ENCODE measurements at places on chromosomes 11 and 22.

- no peak for DNase-seq
Measured at GRCh38 chr11:65810046-65810868, 23.4 kb downstream of the OVOL1 start.

DNA sequence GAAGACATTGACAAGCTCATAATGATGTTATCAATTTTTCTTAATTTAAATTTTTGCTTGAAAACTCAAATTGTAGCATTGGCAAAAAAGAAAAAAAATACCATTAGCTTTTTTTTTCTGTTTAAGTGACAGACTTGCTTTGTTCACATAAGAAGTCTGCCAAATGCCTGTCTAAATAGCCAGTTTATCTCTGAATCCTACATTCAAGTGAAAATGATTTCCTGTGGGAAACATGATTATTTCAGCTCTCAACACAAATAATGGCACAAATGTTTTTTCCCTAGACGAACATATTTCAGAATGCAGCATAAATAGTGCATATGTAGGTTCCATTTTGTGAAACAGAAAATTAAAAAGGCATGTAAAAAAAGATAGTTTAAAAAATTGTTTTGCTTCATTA lies 23.5 kb downstream of the TYR start:
- DNase-seq: no peak

DNA sequence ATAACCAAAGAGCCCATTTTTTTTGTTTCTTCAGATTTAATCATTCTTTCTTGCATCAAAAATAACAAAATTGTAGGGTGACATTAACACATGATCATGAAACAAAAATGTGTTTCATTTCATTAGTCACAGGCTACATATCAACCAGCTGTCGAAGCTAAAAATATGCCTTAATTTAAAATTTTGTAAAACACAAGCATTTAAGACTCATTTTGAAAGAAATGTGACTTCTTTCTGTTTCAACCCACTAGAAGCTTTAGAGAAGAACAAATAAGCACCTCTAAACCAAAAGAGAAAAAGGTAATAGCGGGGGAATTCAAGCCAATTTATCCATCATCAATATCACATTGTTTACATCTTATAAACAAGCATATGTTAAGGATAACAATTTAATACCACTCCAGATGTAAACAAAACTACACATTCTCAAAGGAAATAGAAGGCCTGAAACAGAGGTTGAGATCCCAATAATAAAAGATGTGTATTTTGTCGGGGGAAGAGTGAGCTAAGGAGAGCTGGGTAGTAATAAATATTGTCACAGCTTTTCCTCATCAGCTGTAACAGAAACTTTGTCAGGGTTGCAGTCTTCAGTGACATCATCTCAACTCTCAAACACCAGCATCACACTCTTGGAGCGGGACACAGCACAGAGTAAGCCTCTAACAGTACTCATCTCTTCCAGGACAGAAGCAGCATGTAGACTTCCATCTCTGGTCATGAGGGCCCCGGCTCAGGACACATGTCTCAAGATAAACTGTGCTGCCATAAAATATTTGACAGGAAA lies 42.0 kb downstream of the ALG9 start:
- no peak for DNase-seq

GRCh38 chr11:10263929-10264328 lies 30.1 kb downstream of the SBF2 start:
- DNase-seq: peak; percentile 66

- DNase-seq: no peak
Measured at GRCh38 chr11:133919330-133920108, 37.2 kb downstream of the IGSF9B start.

GRCh38 chr22:37431801-37432707 lies 4.8 kb upstream of the ELFN2 start:
- DNase-seq: peak; percentile 96

- no peak for DNase-seq
Measured at GRCh38 chr22:50568626-50569025, 5.9 kb upstream of the SYCE3 start.

DNA sequence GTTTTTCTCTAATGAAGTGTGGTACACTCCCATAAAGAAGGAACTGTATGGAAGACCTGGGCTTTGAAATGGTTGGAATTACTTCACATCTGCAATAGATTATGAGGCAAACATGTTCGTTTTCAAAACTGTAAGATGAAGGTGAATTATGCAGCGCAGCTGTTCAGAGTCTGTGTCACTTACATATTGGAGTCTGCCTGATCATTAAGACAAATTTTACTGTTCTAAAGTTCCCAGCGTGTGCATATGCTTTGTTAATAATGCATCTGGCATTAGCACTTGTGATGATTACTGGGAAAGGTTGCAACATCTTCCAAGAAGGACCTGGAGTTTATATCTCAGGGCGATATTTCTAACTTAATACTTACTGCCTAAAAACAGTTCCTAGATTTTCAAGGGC lies 255.2 kb upstream of the ZC3H12C start:
- DNase-seq: no peak

GRCh38 chr11:10653946-10654810 lies 39.4 kb downstream of the IRAG1 start:
- peak; percentile 89 for DNase-seq

DNA sequence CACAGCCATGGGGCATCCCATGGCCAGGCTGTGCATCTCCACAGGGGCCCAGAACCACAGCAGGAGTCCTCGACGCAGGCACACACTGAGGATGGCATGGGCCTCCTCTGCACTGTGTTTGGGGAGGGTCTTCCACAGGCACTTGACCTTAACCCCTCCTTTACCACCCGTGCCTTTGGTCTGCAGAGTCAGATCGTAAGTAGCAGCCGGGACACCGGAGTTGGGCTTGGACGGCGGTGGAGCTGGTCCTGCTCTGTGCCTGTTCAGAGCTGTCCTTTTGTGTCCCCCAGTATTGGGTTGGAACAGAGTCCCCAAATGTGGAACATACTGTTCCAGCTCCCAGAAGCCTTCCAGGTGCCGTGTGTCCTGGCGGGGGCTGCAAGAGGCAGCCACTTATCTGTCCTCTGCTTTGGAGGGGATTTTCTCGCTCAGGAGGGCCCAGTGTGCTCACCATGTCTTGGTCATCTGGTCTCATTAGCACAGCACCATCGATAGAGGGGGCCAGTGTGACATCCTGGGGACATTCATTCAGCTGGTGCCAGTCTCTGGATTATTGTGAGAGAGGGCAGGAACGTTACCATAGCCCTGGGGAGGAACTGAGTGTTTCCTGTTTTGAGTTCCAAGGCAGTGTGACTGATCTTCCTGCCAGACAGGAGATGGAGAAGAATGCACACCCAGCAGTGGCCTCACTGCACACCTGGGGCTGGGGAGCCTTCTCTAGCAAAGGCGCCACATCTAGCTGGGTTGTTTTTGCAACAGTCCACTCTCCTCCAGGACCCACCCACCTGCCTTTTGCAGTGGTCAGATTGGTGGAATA lies 12.4 kb downstream of the CRELD2 start:
- peak; percentile 73 for DNase-seq

GRCh38 chr22:42613872-42614301 lies 796 bp downstream of the POLDIP3 start:
- DNase-seq: no peak

GRCh38 chr22:33535937-33536875 lies 384.1 kb downstream of the LARGE1 start:
- no peak for DNase-seq

- DNase-seq: peak; percentile 67
Measured at GRCh38 chr11:130383344-130384211, 44.8 kb downstream of the ADAMTS8 start.

DNA sequence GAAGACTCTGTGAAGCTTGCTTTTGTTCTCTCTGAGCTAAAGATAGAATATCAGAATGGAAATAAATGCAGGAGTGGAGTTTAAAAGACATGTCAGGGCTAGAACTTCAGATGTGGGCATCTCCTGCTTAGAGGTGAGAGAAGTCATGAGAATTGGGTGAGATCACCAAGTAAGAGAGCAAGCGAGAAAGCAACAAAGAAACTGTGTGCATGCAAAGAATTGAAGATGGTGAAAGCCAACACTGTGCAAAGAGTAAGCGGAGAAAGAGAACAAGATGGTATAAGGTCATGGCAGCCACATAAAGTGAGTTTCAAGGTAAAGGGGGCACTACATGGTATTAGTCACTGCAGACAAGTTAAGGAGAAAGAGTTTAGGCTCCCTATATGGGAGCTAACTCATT lies 57.3 kb upstream of the SCUBE2 start:
- no peak for DNase-seq

- DNase-seq: no peak
Measured at GRCh38 chr11:127679816-127680545, 679.4 kb upstream of the KIRREL3 start.

- peak; percentile 63 for DNase-seq
Measured at GRCh38 chr22:22546490-22546889, 12.6 kb downstream of the PRAME start.

DNA sequence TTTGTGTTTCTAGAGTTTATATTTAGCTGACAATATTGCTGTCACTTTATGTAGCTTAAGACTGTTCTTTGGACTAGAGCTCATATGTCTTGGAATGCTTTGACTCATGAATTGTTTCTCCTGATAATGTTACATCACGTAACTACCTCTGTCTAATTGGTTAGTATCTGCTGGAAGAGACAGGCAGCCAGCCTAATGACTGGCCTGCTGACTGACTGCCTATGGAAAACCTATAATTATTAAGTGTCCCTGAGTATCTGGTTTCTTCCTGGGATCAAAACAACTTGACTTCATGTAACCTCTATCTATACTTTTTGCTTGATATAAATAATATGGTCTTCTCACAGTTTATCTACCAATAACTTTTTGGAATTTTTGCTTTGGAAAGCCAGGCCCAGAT lies 9.4 kb downstream of the SOX6 start:
- DNase-seq: peak; percentile 20

DNA sequence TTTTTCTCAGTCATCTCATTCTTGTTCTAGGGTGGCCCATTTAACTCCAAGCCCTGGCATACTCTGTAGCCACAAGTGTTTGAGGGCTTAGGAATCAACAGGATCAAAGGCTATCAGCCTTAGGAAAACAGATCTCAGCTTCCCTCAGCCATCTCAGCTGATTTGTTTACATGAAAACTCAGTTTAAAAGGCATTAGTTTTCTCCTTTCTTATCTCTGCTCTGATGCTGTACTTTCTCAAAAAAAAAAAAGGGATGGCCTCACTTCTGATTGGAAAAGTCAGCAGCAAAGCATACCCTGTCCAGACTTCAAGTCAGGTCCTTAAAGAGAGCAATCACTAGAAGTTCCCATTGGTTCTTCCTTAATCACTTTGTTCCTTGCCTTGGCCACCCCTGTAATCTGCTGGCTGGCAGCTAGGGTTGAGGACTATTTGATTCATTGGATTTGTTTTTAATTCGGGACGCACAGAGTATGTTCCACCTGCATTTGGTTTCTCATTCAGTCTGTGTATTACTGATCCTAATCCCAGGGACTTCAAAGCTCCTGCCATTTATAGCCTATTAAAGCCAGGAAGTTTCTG lies 102.8 kb downstream of the EXT2 start:
- no peak for DNase-seq

DNA sequence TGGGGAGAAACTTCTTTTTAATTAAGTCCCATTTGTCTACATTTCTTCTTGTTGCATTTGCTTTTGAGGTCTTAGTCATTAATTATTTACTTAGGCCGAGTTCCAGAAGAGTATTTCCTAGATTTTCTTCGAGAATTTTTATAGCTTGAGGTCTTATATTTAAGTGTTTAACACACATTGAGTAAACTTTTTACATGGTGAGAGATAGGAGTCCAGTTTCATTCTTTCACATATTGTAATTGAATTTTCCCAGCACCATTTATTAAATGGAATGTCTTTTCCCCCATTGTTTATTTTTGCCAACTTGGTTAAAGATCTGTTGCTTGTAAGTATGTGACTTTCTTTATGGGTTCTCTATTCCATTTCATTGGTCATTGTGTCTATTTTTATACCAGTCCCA lies 1344.0 kb upstream of the RAG2 start:
- DNase-seq: no peak

DNA sequence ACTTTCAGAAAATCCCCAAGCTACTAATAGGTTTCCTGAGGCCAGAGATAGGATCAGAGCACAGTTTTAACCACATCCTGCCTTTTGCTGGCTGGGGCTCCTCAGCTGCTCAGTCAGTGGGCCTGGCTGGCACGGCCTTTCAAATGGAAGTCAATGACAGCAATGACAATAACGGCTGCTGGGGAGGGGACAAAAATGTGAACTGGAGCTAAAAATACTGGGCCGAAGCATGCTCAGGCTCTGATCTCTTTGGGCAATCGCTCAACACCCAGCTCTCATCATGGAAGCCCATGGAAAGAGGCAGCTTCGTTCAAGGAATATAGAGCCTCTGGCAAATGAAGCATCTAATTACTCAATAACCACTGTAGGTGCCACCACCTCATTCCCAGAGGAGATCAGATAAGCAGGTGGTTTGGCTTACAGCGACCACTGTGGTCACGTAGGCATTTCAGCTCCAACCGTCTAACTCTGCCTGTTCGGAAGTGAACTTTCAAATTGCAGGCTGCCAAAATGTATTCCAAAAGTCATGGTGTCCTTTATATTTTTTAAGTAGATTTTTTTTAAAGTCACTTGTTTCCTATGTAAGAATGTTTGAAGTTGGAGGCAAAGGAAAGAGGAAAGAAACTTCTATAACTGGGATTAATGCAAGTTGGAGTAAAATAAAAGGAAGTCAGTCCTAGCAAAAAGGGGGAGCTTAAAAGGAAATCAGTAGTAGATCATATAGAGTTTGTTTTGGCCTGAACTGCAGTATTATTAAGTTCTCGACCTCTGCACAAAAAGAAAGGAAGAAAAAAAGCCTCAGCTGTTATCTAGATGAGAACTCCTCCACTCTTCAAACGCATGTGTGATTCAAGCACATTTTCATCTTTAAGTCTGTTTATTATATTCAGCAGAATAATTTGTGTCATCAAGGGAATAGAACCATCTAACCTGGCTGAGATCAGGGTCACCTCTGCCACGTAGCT lies 14.1 kb downstream of the WT1 start:
- no peak for DNase-seq

- no peak for DNase-seq
Measured at GRCh38 chr11:112627588-112628045, 333.6 kb upstream of the NCAM1 start.

DNA sequence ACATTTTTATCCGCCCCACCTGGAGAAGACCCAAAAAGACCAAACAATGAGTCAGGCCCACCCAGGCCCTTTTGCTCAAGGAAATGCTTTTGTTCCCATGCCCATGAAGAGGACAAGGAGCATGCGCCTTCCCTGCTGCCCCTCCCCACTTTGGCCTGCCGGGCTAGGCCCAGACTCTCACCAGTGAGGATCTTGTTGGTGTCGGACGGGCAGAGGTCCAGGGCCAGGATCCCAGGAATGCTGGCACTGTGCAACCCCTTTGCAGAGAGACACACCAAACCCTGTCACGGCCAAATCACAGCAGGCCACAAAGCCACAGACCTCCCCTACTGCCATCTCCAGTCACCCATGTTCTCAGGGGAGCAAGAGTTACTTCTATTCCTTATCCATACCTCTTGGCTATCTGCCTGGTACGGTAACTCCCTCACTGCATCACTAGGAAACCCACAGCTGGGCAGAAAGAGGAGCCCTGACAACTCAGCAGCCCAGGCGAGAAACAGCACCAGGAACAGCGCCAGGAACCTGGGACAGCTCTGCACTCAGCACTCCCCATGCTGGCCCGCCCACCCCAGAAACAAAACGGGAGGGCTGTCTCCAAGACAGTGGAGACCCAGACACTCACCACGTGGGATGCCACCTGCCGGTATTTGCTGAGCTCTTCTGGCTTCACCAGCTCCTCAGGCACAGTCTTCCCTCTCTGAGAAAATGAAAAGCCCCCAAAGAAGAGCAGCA lies 5.5 kb downstream of the PRPF19 start:
- DNase-seq: no peak

- no peak for DNase-seq
Measured at GRCh38 chr22:29116397-29117123, 43.7 kb downstream of the KREMEN1 start.

- no peak for DNase-seq
Measured at GRCh38 chr11:83061883-83062282, 9.8 kb downstream of the RAB30 start.

- DNase-seq: peak; percentile 31
Measured at GRCh38 chr22:38704654-38705234, 1.0 kb upstream of the GTPBP1 start.

Data from fibroblast of pulmonary artery (primary cell).